Amygdala (tissue), 56 donors: ENCODE measurements at places on chromosomes 12 and 14.
A peak's percentile ranks its signal among the peaks of the same experiment; 100 is the strongest.

DNA sequence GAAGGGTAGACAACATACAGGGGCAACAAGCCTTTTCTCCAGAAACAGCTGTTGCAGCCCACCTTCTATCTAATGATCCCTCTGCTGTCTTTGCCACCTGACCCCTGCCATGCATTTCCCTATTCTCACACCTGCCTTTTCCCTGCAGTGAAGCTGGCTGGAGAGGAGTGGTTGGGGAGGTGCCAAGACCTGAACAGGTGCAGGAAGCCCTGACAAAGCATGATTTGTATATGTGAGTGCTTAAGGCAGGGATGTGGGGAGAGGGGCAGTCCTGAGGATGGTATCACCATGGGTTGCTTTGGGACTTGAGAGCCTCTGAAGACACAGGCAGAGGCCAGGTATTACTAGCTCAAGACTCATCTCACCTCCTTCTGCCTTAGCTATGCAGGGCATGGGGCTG is 2.9 kb upstream of the PFDN5 start:
- DNase-seq, result no peak

- no peak for DNase-seq
Observed at GRCh38 chr12:115437061-115437567, 753.1 kb upstream of the TBX3 start.

DNA sequence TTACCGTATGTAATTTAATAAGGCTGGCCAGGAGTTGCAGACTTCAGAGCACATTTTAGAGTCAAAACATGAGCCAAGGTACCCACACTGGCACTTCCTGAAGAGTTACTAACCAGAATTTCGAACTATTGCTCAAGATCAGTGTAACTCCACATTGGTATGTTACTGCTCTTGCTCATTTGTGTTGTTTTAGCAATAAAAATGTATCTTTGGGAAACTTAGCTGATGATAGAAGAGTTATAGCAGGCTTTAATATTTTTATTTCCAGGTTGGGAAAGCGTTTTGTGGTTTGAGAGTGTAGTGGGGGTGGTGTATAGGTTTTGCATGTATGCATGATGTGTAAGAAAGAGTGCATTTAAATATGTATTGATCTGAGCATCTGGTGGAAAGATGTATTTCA is 96.6 kb downstream of the SCN8A start:
- no peak for DNase-seq

- DNase-seq, result no peak
Observed at GRCh38 chr12:33703221-33703620, 263.6 kb upstream of the SYT10 start.

- no peak for DNase-seq
Observed at GRCh38 chr12:123929946-123930583, 42.6 kb downstream of the CCDC92 start.

DNA sequence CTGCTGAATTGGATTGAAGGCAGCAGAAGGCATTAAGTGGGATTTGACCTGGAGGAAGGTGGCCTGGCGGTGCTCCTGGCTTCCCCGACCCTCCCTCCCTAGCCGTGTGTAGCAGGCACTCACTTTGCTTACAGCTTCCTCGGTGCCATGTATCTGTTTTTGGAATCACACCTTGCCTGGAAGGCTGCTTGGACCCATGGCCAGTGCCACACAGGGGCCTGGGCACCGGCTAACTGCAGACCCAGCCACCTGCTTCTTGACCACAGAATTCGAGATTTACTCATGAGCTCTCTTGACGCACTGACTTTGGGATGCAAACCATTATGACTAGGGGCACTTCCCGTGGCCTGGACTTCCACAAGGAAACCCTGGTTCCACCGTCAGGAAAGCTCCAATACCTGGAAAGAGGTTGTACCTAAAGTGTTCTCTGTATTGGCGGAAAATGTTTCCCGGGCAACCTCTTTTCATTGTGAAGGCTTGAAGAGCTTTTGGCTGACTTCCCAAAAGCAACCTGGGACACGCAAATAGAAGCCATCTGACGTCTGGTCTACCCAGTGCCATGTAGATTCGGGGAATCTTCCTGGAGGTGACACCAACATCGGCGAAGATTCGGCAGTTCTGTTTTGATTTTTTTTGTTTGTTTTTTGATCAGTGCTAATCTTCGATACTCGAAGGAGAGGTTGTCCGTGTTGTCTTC is 125.6 kb upstream of the RTL1 start:
- DNase-seq, result no peak

- DNase-seq, result no peak
Observed at GRCh38 chr12:90410962-90411361, 544.0 kb downstream of the CCER1 start.

DNA sequence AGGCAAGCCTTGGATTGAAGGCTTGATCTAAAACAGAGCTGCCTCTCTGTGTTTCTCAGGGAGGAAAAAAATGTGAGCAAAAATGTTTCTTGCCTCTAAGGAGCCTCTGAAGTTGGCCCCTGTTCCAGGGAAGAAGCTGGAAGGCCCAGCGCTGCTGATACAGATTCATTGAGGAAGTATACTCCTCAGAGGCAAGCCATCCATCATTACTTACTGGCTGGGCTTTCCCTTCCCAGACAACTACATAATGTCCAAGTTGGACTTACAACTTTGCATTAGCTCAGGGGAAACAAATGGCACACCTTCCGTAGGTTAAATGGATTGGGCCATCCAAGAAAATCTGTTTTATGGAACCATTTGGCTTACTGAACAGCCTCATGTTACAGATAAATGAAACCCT is 263.7 kb upstream of the SEL1L start:
- no peak for DNase-seq

- DNase-seq, result peak; percentile 64
Observed at GRCh38 chr12:95942524-95943329, at the start of gene CCDC38. Gene CCDC38, minus strand, starts transcription at chr12:95942614. Its CDS starts 6,105 bp downstream, at chr12:95936509.

GRCh38 chr12:50739611-50740010 is 24.3 kb upstream of the ATF1 start:
- DNase-seq, result no peak

DNA sequence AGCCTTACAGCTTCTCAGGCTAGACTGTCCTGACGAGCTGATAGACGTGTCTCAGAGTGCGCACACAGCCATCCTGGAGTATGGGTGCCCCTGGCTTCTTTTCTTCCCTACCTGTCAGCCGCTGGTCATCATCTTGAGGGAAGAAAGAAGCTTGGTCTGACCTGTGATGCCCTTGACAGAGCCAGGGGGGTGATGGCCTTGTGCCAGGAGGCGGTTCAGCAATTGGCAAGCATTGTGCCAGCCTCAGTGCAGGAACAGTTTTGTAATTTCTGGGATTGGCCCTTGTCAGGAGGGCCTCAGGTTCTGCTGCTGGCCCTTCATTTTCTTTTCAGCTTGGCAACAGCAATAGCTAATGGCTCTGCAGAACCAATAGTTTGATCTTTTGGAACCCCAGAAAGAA is 80.1 kb downstream of the ADCK1 start:
- DNase-seq, result no peak

DNA sequence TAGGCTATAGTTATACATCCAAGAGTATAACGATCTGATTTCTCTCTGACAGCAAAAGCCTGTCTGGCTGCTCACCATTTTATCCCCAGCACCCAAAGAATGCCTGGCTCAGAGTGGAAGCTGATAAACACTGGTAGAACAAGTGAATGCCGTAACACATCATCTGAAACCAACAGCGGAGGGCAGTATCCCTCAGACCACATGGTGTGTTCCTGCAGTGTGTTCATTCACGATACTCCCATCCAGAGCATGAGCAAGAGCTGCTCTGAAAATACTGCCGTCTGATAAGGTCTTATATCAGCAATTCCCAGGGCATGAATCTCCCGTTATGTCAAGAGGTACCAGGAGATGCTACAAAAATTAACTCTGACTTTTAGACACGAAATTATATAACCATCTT is 95.9 kb downstream of the TTC7B start:
- no peak for DNase-seq

- DNase-seq, result no peak
Observed at GRCh38 chr14:95725685-95726336, 11.9 kb upstream of the TCL1A start.

GRCh38 chr12:50051101-50051806 is 6.1 kb upstream of the ASIC1 start:
- DNase-seq, result no peak

- no peak for DNase-seq
Observed at GRCh38 chr14:68249661-68250451, 430.3 kb downstream of the RAD51B start.

GRCh38 chr12:75953312-75953906 is 78.2 kb downstream of the PHLDA1 start:
- DNase-seq, result no peak
